RCC 7860 (cell line): ENCODE measurements at places on chromosomes 11 and 22.

DNA sequence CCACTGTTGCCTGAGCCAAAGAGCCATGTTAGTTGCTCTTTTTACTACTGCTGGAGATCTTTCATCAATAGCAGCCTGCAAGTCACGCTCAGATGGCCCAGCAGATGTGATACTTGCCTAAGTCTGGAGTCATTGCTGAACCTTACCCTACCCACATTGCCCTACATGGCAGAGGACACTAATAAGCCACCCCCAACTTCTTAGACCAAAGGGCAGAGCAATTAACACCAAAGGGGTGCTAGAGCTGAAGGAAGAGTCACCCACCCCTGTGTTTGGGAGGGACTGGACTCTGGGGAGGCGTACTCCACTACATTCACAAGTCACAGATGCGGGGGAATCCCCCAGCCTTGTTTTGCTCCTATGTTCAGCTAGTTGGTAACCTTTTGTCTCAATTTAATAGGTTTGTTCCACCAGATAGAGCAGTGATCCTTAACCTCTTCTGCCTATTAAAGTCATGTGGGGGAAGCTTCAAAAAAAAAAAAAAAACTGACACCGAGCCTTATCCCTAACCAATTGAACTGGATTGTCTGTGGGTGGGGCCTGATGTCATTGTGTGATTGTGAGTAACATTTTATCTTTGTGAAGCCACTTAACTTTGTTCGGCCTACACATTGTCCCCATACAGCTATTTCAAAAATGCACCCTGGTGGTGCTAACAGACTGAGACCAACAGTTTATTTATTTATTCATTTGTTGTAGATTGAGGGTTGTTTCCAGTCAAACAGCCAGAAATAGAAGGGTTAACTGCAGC lies 13.1 kb downstream of the ADM start:
- DNase-seq, result no peak

DNA sequence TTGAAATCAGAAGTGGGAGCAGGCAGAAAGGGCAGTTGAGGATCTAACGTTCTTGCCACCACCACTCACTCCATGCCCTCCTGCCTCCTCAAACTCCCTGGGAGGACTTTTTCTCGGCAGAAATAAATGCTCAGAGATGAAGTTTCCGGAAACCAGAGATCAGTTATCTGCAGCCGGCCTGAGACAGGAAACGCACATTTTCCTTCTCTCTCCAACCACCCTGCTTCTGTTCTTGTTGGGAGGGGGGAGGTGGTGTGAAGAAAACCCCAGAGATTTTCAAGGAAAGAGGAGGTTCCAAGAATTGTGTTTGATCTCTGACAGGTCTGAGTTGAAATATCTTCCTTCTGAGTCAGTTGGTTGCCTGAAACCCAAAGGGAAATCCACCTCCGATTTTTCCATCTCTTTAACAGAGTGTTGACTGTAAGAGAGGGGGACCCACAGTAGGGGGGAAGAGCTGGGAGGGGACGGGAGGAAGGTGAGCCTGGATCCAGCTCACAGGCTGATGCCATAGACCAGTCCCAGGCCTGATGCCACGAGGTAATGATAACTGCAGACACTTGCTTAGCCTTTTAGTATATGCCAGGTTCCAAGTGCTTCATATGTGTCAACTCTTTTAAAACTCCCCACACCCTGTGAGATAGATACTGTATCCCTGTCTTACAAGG lies 100.8 kb downstream of the TRAF6 start:
- no peak for DNase-seq

DNA sequence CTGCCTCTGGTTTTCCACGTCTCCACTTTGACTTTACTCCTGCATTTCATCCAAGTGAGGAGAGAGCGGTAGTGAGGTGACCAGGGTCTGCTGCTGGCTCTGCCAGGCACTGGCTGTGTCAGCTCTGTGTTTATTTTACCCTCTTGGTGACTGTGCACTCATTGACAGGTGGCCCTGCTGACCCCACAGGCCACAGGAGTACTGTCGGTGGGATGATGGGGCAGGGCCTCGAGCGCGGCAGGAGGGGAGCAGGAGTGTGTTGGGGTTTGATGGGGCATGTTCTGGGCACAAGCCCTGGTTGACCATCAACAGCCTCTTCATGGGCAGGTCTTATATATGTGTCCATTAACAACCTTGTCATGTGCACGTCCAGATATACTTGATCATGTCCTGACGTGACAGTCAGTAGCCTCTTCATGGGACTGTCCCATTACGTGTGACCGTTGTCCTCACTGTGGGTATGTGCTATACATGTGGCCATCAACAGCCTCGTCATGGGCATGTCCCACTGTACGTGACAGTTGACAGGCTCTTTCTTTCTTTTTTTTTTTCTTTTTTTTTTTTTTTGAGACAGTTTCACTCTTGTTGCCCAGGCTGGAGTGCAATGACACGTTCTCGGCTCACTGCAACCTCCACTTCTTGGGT lies 31.4 kb upstream of the ACR start:
- DNase-seq, result no peak

DNA sequence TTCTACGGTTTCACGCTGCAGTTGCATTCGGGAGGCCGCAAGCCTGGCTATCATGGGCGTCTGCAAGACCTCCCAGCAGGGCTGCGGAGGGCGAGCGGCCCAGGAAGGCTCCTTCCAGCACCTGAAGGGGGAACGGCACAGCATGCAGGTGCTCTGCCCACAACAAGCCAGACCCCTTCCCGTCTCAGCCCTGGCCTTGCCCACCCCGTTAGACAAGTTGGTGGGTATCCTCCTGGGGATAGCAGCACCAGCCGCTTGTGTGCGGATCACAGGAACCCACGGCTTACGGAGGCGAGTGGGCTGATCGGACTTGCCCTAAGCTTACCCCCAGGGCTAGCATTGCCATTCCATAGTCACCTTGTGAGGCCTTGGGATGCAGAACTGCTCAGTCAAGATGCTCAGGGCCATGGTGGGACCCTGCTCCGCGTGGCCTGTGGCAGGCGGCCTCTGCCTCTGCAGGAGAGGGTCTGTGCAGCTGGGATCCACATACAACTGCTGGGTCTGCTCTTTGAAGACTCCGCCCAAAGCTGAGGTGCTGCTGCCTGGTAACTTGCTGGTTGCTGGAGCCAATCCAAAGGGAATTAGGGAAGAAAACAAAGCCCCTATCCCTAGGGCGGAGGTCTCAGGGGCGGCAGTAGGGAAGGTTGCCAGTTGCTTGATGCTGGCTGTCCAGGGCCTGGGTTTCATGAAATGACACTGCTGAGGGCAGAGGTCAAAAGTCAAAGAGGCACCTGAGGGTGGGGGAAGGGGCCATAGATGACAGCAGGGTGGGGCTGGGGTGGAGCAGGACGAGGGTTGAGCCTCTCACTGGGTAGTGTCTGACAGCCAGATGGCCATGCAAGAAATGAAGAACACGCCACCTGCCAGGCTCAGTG lies 1.4 kb upstream of the OSBPL5 start:
- DNase-seq, result no peak

- peak; percentile 22 for DNase-seq
Observed at GRCh38 chr11:118691926-118692830, 12.7 kb upstream of the TREH start.

- no peak for DNase-seq
Observed at GRCh38 chr11:42225664-42226063, 766.2 kb upstream of the LRRC4C start.

DNA sequence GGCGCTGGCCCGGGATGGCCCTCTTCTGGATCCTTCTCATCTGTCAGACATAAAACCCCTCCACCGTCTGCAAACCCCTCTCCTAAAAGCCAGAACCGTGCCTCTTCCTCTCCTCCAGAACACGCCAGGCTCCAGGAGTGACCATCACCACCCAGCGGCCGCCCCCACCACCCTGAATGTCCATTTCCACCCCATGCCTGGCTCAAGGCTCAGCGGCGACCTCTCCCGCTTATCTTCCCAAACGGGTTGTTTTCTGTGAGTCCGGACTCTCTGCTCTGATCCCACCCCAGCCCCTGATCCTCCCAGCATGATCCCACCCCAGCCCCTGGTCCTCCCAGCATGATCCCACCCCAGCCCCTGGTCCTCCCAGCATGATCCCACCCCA lies 37.6 kb downstream of the CELSR1 start:
- DNase-seq, result no peak

DNA sequence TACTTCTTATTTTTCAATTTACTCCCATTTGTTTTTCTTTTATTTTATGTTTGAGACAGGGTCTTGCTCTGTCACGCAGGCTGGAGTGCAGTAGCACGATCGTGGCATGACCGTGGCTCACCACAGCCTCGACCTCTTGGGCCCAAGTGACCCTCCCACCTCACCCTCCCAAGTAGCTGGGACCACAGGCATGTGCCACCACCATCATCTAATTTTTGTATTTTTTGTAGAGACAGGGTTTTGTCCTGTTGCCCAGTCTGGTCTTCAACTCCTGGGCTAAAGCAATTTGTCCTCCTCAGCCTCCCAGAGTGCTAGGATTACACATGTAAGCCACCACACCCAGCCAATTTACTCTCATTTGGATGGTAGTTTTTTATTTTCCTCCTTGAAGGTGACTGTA lies 679.3 kb upstream of the CCDC179 start:
- no peak for DNase-seq

- DNase-seq, result no peak
Observed at GRCh38 chr11:134466156-134466555, 54.1 kb upstream of the B3GAT1 start.

DNA sequence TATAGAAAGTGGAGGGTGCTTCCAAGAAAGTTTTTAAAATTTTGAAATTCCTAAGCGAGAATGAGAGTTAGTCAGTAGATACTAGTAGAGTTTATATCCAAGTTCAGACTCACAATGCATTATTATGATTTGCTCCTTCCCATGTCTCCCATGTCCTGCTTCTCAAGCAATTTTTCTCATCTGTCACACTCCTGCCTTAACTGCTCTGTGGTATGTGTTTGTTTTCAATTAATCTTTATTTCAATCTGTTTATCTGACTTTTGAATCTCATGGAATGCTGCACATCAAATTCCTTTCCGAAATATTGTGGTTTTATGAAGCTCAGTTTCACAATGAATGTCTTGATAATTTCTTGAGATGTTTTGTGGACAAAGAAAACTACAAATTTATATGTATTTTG lies 18.1 kb downstream of the THY1 start:
- no peak for DNase-seq

DNA sequence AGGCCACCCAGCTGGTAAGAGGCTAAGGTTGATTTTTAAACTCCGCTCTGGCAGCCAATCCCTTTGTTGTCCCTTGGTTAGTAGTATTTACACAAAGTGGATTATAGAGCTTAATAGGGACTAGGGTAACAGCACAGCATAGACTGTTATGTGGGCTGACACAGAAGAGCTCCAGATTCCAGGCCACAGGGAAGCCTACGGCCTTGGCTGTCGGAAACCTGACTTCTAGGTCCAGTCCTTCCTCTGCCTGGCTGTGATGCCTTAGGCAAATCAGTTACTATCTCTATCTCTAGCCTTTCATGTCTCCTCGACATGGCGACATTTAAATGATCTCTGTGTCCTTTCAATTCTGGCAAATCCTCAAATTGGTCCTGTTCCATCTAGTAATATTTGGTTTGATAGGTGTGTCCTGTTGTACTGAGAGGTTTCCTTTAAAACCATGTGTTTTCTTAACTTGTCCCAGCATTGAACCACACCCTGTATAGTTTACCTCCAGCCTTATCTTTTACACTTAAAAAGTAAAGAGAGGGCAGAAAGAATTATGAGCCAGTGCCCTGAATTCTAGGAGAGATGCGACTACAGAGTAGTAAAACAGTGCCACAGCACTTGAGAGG lies 4.2 kb downstream of the MMP1 start:
- no peak for DNase-seq

DNA sequence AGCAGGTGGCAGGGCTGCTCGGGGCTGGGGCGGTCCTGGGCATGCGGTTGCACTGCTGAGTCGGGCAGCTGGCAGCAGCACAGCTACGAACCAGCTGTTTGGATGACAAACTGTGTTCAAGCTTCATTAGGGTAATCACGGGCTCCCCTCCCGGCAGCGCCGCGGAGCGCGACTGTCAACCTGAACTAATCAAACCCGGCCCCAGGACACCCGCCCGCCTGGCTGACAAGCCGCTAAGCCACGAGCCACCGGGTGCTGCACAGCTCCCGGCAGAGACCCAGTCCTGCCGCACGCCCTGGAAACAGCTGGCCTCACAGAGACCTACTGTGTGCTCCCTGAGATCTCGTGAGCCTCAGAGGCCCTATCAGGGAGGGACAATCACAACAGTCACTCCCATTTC lies 60.6 kb upstream of the TCF20 start:
- DNase-seq, result no peak

GRCh38 chr22:22397875-22398524 lies 110.5 kb downstream of the ZNF280B start:
- DNase-seq, result no peak

DNA sequence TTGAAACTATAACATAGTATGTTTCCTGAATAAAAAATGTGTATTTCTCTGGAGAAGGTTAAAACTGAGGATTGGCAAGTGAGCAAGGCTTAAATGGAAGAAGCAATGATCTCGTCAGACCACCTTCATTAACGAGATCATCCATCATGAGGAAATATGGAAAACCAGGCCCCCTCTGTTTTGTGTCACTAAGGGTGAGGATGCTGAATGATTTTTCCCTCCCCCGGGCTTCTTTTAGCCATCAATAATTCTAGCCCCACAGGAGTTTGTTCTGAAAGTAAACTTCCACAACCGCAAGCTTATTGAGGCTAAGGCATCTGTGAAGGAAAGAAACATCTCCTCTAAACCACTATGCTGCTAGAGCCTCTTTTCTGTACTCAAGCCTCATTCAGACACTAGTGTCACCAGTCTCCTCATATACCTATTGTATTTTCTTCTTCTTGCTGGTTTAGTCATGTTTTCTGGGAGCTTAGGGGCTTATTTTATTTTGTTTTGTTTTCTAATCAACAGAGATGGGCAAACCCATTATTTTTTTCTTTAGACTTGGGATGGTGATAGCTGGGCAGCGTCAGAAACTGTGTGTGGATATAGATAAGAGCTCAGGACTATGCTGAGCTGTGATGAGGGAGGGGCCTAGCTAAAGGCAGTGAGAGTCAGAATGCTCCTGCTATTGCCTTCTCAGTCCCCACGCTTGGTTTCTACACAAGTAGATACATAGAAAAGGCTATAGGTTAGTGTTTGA lies 5.8 kb upstream of the HBE1 start:
- no peak for DNase-seq

DNA sequence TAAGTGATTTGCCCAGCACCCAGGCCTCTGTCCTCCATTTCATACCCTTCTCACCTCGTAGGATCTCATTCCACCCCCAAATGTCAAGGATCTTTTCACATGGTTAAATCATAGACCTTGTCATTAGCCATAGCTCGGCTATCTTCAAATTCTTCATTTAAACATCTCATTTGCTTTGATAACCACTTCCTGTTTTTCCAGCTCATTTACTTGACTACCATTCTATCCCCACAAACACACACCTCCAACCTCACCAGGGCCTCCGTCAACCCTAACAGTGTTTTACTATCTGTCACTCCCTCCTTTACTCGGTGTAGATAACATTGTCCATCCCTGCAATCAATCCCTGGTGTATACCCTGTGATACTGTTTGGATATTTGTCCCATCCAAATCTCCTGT lies 36.8 kb upstream of the LARGE1 start:
- no peak for DNase-seq

- DNase-seq, result no peak
Observed at GRCh38 chr22:48639896-48640748, 1187.6 kb downstream of the BRD1 start.
